ENCODE measurements at places on chromosomes 16 and 17. TPM values are rescaled to one million over a fixed set of nuclear protein-coding genes. Genes with fewer than 3 reads are reported as not detected.
A peak's percentile ranks its signal among the peaks of the same experiment; 100 is the strongest.

ZNF423 gene
- total RNA-seq: 42.9 TPM

AFMID gene
- total RNA-seq: 36.4 TPM

ABCC3 gene
- total RNA-seq: 0.48 TPM

GRCh38 chr16:48232493-48233040 lies 11.5 kb upstream of the LONP2 start:
- no peak for DNase-seq

ABCA10 gene
- total RNA-seq: not detected

DNA sequence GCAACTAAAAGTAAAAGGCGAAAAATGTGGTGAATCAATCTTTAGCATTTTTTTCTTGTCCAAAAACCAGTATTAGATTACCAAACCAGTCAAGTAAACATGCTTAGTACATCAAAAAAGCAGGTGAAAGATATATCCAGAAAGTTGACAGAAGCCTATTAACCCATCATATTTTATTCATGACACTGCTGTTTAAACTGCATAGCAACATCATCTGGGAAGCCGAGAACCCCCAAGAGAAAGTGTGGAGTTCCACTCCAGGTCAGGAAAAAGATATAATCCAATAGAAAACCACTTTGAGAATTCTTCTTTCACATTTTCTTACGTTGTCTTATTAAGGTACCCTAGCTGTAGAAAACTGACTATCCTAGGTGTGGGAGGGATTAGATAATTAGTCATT lies 466.8 kb upstream of the CDH8 start:
- DNase-seq: no peak

- no peak for DNase-seq
Measured at GRCh38 chr16:86990451-86990850, 326.7 kb downstream of the C16orf95 start.

TMIGD1 gene
- total RNA-seq: not detected

GRCh38 chr16:85169333-85170065 lies 57.2 kb upstream of the CIBAR2 start:
- DNase-seq: no peak

DNA sequence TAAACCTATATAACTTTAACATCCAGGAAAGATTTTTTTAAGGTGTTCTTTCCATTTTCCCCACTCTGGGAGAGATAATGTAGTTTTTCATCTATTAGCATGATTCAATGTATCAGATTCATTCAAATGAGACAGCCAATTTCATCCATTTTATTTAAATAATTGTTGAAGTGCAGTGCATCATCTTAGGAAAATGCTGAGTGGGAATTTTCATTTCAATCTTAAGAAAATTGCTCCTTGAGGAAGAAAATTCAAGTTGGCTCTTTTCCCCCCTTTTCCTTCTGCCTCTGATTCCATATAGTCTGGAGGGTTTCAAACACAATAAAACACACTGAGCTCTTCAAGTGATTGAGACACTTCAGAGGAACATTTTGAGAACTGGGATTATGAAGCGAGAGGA lies 3.4 kb upstream of the KCNJ16 start:
- DNase-seq: no peak

NOTUM gene
- total RNA-seq: 2.0 TPM

- peak; percentile 90 for DNase-seq
Measured at GRCh38 chr16:1923299-1924034, 5.3 kb upstream of the HS3ST6 start.

SLC35G3 gene
- not detected for total RNA-seq
